ENCODE measurements at places on chromosomes 5 and 9.

GRCh38 chr5:135729321-135729786, 105.1 kb upstream of the SLC25A48 start:
- DNase-seq = peak; percentile 5

DNA sequence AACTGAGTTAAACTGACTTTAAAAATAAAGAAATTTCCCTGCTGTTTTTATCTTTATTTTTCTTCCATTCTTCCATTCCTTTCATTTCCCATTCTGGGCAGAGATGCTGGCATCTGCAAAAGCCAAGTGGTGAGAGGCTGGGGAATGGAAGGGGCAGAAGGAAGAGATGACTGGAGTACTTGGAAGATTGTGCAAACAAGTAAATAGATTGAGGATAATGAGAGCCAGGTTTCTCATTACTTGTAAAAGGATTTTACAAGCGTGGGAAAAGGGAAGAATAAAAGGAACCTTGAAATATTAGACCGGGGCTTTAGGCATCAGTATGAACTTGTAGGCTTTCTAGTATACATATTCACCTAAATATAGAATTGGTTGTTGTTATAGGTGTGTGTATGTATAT, 341.2 kb downstream of the CAAP1 start:
- DNase-seq = no peak

GRCh38 chr9:6426117-6426516, 13.1 kb downstream of the UHRF2 start:
- DNase-seq = peak; percentile 33

DNA sequence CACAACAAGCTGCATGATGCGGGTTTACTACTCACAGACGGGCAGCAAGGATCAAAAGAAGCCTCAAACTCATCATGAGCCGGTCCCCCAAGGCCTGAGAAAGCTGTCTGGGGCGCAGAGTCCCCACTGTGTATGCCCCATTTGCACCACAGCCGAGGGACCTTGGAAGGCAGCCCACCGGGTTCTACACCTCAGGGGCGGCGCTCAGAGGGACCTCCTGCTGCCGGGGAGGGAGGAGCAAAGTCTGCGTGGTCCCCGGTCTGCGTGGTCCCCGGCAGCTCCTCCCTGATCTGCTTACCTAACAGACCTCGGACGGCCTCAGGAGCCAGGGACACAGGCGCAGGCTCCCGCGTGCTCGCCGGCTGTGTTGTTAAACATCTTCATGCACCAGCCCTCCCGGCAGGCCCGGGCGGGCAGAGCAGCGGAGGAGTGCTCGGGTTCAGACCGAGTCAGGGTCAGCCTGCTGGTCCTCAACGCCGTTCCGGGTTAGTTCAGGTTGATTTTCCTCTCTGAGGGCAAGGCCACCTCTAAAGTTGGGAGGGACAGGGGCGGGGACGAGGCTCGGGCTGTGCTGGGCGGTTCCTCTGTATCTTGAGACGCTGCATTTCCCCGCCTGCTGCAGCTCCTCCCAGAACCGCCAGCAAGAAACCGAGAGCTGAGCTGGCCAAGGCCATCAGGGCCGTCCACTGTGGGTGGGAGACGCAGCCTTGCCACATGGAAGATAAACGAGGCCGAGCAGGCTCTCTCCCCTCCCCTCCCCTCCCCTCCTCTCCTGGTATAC, 74.6 kb downstream of the MRPL36 start:
- peak; percentile 15 for DNase-seq

GRCh38 chr5:170611449-170612090, 107.8 kb downstream of the KCNIP1 start:
- peak; percentile 13 for DNase-seq

GRCh38 chr9:102355982-102356381, 617.5 kb upstream of the GRIN3A start:
- no peak for DNase-seq

- DNase-seq = no peak
These were observed 245.0 kb downstream of the FAM114A2 start for GRCh38 chr5:153793699-153794098.

GRCh38 chr9:89756891-89757537, 152.2 kb downstream of the GADD45G start:
- no peak for DNase-seq

GRCh38 chr5:158700231-158701006, 399.3 kb downstream of the EBF1 start:
- peak; percentile 72 for DNase-seq

DNA sequence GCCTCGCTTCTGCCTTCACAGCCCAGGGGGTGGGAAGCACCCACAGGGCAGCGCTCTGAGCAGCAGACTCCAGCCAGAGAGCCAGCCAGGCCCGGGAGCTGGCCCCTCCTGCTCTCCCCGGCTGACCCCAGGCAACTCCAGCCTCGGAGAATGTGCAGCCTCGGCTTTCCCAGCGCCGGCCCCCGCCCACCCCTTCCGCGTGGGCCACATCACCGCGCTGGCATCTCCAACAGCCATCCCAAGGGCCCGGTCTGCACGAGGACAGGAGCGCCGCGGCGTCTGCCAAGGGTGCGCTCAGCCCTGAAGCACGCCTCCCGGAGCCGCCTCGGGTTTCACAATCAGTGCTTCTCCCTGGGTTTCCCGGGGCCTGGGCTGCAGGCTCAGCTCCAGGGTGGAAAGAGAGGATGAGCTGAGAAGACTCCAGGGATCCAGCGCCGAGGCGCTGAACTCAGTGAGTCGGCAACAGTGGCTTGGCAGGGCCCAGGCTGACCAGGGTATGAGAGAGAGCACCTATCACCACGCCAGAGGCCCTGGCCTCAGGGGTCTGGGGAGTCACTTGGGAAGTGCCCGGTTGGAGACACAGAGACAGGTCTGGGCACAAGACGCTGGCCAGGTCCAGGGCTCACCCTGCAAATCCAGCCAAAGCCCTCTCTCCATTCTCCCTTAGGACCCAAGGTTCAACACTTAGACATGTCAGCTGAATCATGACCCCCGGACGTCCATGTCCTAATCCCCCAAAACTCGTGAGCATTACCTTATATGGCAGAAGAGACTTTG, 79.6 kb downstream of the ADAMTS2 start:
- peak; percentile 100 for DNase-seq

GRCh38 chr5:146426853-146427618, 20.1 kb upstream of the TCERG1 start:
- peak; percentile 61 for DNase-seq

GRCh38 chr5:153558957-153559356, 68.5 kb downstream of the GRIA1 start:
- no peak for DNase-seq

- no peak for DNase-seq
These were observed 54.1 kb downstream of the DAPK1 start for GRCh38 chr9:87551772-87552217.

- DNase-seq = peak; percentile 93
These were observed 74.8 kb downstream of the SLF1 start for GRCh38 chr5:94693043-94693822.

DNA sequence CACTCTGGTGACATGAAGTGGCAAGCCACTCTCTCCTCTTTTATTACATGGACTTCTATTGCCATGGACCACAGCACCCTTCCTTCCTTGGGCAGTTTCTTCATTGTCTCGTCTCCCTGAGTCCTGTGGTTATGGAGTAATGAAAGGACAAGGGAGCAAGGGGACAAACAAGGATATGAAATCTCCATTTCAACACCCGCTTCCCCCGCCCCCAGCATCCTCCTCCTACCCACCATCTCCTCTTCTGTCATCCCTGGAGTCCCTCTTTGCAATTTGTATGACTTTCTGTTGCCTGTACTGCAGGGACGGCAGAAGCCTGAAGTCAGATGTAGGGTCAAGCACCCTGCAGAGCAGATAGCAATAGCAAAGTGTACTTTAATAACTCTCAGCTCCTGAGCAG, 300.7 kb upstream of the CLINT1 start:
- no peak for DNase-seq

DNA sequence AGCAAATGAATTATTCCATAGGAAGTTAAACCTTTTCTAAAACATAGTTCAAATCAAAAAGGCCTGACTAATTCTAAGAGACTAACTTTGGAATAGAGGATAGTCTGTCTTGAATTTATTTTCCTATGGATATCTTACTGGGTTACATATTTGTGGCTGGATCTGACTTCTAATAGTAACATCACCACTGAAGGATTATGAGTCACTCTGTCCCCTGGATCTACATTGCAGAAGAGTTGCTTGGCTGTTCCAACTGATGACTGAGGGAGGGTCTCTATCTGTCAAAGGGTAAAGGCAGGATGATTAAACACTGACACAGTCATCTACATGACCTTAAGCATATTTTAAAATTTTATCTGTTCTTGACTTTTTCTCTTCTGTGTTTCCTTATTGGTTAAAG, 119.6 kb upstream of the FST start:
- peak; percentile 93 for DNase-seq

DNA sequence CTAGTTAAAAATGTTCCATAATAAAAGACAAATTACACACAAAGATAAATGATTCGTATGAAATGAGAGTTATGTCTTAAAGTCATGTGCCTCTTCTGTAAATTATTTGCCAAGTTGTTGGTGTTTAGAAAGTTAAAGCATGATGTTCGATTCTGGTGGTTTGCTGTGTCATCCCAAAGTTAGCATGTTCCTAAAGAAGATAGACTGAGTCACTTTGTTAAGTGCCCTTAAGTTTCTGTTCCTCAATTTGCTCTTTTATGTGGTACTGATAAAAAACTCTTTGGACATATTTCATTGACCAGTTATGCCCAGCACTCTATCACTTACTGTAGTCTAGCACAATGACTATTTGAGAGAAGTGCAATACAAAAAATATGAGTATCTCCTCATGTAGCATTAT, 366.9 kb upstream of the ZNF608 start:
- no peak for DNase-seq

- DNase-seq = no peak
These were observed 239.8 kb downstream of the IRX2 start for GRCh38 chr5:2511706-2512105.

DNA sequence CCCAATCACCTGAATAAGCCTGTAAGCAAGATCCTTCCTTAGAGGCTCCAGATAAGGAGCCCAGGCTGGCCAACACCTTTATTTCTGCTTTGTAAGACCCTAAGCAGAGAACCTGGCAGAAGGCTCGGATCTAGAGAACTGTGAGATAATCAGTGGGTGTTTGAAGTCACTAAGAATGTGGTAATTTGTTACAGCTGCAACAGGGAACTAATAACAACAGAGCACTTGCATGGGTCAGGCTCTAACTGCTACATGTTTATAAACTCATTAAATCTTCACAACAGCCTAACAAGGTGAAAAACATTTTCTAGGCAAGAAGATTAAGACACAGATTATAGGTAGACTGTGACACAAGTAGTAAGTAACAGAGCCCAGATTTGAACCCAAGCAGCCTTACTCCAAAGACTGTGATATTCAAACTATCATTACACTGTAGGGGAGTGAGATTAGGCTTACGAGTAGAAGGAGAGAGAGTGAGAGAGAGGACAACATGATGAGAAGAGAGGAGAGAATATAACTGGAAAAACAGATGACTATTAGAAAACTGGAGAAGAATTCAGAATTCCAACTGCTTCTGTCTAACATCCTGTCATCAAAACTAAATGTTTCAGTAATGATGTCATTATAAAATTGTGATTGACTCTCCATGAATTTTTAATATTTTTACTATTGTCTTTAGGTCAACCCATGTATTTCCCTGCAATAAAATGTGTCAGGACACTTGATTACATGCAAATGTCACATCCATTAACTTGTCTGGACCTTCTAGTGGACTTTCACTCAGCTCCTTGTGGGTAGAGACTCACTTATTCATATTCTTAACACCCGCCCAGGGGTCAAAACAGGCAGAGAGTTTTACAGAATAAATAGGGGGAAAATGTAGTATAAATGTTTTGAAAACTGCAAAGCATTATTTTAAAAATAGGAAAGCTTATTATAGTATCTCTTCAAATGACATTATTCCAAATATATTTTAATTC, 290.9 kb upstream of the RGMB start:
- peak; percentile 48 for DNase-seq

- no peak for DNase-seq
These were observed 6.4 kb upstream of the ZFR start for GRCh38 chr5:32450952-32451351.

All from EH (cell line).